ENCODE measurements at places on chromosomes 6 and 20.

DNA sequence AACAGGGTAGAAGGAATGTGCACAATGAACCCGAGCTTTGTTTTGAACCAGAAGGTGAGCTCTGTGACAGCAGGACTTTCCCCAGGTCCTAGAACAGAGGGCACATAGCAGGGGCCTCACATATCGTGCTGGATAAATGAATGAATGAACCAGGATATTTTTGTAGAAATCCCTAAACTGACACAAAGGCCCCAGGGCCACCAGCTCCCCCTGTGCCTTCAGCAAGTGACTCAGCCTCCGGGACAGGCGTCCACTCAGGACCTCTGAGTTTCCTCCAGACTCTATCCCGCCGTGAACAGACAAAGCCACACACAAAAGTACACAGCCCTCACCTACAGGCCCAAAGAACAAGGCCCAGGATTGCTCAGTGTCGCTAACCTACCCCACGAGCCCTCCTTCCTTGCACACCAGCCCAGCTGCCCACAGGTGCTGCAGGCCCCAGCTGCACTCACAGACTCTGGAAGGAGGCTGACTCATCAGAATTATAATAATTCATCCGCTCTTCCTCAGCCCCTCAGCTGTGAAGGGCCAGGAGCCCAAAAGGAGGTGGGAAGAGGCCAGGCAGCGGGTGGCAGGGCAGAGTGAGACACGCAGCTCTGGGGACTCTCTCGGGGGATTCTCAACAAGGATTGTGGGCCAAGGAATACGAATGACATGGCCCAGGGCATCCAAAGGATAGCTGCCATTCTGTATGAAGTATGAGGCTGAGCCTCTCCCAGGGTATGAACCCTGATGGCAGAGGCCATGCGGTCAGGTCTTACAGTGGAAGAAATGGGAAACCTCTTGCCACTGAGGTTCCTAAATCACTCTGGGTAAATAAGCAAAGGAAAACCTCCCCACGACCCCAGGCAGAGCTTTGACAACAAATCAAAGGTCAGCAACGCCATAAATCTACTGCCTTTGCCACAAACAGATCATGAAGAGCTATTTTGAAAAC is 40.9 kb downstream of the SUMO4 start:
- DNase-seq: no peak

- no peak for DNase-seq
Measured at GRCh38 chr20:17202673-17203072, 24.2 kb upstream of the PCSK2 start.

DNA sequence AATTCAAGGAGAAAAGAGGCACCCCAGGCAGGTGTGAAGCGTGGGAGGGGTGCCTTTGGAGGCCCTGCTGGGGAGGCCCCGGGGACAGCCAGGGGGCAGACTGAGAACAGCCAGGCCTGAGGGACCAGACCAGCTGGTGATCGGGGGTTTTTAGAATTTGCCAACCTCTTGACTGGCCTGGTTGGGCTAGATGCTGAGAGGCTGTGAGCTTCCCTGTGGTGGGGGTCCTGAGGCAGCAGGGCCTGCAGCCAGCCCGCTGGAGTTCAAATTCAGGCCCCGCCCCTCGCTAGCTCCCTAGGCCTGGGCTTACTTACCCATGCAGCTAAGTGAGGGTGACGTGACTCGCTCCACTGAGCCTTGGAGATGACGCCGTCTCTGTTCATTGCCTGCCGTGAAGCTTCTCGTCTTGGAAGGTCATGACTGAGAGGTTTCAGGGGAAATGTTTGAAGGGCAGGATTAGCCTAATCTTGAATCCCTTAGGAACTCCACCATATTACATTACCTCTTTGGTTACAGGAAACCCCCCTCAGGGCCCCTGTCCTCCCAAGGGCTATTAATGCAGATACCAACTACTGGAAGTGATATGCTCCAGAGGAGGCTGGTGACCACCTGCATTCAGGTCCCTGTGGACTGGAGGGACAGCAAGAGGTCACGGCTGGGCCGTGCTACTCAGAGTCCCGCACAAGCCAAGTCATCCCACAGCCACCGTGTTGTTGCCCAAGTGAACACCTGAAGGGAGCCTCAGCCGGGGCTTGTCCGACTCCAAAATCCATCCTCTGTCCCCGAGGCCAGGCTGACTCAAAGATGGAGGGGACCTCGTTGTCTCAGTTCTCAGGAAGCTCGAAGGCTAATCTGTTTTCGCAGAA is 73.9 kb upstream of the DUSP22 start:
- DNase-seq: no peak

DNA sequence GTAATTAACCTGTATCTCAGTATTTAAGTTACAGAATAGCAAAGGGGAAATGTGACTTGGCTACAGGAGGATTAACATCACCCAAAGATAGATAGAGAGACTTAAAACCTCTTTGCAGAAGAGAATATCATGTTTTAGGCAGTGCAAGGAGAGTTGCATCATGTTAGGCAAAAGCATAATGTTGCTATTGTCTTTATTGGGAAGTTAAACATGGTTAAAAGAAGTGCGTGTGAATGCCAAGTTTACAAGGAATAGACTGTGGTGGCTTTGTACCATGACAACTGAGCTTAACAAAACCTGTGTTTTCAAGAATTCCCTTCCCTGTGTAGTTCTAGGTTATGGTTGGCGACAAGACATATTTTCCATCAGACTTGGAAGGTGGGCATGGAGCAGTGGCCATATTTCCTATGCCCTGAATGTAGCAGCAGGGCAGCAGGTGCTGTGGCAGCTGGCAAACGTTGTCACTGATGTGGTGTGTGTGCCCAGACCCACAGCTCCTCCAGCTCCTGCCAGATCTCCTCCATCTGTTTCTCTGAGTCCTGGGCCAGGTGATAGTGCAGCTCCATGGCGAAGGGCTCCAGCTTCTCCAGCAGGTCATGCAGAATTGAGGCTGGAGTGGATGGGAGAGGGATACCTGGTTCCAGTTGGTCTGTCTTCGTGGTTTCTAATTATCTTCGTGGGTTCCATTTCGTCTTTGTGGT is 163.3 kb downstream of the QRSL1 start:
- no peak for DNase-seq

- no peak for DNase-seq
Measured at GRCh38 chr6:107511511-107511993, 21.6 kb downstream of the SOBP start.

- no peak for DNase-seq
Measured at GRCh38 chr20:46343348-46343974, 35.2 kb upstream of the CDH22 start.

GRCh38 chr20:56868746-56869145 is 239.6 kb downstream of the TFAP2C start:
- DNase-seq: no peak

- no peak for DNase-seq
Measured at GRCh38 chr6:114272582-114272981, 70.2 kb downstream of the HS3ST5 start.

GRCh38 chr6:93373445-93373844 is 45.9 kb downstream of the EPHA7 start:
- DNase-seq: no peak

GRCh38 chr6:167687116-167687725 is 139.5 kb upstream of the AFDN start:
- DNase-seq: no peak

DNA sequence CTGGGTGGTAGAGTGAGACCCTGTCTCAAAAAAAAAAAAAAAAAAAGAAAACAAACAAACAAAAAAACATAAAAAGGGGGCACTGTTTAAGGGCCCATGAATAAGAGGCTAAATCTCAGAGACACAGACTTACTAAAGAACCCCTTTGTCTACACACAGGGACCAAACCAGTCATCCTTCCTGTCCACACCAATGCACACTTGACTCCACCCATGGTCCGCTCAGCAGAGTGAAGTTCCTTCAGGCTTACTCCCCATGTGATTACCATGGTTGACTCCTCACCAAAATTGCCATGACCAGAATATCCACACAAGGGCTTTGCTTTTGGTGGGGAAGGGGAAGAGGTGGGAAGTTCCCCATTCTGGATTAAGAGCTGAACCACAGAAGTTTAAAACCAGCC is 19.4 kb upstream of the REPS1 start:
- no peak for DNase-seq

- DNase-seq: no peak
Measured at GRCh38 chr6:84042603-84043002, 9.0 kb downstream of the MRAP2 start.

DNA sequence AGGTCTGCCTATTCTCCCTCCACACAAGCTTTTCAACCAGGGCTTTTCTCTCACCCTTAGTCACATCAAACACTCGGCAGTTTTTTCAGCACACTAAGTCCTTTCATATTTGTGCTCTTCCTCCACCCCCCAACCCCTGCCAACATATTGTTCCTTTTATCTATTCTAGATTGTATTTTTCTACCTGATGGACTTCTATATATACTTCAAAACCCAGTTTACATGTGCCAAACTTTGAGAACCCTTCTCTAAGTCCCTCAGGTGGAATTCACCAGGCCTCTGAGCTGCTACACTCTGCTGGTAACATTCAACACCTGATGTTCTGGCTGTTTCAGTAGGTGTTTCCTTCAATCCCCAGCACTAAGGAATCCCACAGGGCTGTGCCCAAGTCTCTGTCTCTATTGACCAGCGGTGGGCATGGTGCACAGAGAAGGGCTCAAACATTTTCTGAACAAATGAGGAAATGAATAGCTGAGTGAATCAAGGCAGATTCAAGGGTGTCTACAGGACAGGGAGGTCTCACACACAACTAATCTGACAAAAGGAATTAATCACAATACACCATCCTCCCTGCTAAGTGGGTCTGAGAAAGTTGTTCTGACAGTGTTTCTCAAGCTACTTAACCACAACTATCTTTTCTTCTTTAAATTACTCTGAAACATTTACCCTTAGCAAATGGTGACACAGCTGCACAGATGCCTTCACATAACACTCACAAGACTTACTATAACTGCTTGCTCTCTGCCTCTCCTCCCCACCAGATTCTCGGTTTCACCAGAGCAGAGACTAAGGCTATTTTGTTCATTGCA is 166.5 kb downstream of the TSHZ2 start:
- no peak for DNase-seq

GRCh38 chr6:16496210-16496609 is 257.8 kb downstream of the GMPR start:
- no peak for DNase-seq

DNA sequence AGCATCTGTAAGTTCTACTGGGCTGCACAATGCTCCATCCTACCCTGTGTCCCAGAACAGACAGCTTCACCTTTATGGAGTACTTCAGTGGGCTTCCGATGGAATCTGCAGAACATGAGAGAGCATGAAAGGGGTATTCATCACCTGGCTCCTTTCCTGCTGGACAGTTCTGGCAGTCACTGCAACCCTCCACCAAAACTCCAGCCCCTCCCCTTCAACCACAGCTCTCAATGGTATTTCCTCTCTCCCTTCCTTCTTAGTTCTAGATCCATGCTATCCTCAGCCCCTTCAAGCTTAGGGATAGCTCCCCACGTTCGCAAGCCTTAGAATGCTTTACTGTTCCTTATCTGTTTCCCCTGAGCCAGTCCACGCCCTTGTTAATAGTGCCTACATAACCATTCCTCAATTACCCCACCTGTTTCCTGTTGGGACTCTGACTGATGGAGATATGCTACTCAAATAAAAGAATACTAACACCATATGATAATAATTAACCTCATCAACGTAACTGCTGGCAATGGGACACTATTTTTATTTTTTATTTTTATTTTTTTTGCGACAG is 26.8 kb downstream of the TRAM2 start:
- DNase-seq: no peak

DNA sequence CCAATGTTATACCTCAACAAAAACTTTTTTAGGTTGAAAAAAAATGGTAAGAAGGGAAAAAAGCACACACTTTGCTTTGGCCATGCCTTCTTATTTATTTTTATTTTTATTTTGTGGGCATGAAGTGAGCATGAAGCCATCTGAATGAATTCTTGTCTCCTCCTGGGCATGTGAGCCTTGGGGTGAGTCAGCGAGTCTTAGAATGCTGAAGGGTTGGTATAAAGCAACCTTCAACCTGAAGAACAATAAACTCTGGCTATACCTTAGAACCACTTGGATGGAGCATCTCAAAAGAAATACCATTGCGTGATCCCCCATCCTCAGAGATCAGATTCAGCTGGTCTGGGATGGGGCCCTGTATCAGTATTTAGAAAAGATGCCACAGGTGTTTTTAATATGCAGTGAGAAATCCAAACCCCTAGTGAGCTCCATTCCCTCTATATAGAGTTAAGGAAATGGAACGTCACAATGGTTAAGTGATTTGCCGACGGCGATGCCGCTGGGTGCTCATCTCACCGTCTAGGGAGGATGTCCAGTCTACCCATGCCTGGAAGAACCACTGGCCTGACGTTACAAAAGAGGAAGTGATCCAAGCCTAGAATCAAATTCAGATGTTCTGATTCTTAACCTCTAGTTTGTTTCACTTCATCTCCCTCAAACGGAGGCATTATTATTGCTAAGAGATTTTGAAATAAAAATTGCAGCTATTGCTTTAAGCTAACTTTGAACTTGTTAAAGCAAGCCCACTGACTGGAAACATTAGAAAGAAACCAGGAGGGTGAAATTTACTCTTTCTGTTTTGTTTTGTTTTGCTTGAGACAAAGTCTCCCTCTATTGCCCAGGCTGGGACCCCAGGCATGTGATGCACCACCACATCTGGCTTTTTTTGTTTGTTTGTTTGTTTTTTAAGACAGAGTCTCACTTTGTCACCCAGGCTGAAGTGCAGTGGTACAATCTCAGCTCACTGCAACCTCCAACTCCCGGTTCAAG is 67.1 kb downstream of the EDN1 start:
- no peak for DNase-seq

GRCh38 chr6:131917763-131918649 is 33.2 kb downstream of the CCN2 start:
- DNase-seq: no peak

GRCh38 chr6:165092881-165093595 is 216.4 kb downstream of the C6orf118 start:
- no peak for DNase-seq

DNA sequence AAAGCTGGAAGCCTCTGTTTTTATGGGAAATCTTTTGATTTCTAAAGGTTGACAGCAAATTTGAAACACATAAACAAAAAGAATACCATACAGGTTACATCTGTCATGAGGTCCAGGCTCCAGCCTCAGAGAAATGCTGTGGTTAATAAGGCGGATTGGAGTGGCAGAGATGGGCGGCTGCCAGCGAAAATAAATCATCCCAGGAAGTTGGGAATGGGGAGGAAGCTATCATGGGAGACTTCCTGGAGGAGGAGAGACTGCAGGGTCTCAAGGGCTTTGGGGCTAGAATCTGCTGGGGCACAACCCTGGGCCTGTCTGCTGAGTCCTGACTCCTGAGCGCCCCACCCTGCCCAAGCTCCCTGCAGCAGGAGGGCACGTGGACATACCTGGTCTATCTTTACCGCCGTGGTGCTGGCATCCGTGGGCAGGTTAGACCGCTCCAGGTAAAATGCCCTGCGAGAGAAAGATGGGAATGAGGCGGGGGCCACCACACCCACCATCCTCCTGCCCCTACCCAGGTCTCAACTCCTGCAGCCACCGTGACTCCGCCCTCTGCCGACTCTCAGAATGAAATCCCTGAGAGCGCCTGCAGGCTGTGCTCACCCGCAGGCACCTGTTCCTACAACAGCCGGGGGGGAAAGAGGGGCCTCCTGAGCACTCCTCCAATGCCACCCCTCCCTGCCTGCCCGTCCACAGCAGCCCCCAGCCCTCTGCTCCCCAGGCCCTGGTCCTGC is 197.3 kb downstream of the PREX1 start:
- no peak for DNase-seq

- peak; percentile 89 for DNase-seq
Measured at GRCh38 chr6:152380993-152381898, 255.9 kb downstream of the SYNE1 start.
